NCI-H1105 treated with DMSO at 0.1 percent for 48 hours (cell line): ENCODE measurements at places on chromosomes 13 and 19.

- DNase-seq = no peak
These were observed 85.0 kb upstream of the UBL3 start for GRCh38 chr13:29935309-29935981.

GRCh38 chr19:11345122-11345803 is 805 bp downstream of the TMEM205 start:
- no peak for DNase-seq

DNA sequence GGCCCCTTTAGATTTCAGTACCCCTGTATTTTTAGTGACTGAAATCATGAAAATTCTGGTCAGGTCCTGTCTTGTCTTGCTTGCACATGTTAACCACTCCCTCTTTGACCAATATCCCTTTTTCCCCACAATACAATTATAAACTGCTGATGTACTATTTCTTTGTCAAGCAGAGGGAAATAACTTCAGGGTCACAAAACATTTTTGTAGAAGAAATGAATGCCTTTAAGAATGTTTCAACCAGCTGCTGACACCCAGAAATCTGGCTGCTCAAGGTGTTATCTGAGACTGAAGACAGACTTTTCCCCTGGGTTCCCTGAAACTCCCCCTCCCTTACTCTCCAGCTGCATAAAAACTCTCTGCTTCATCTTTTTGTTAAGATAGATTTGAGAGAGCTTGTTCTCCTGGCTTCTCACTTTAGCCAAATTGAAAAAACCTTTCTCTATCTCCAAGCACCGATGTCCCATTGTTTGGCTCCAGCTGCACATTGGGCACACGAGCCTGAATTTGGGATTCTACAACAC is 18.4 kb upstream of the ACOD1 start:
- no peak for DNase-seq

DNA sequence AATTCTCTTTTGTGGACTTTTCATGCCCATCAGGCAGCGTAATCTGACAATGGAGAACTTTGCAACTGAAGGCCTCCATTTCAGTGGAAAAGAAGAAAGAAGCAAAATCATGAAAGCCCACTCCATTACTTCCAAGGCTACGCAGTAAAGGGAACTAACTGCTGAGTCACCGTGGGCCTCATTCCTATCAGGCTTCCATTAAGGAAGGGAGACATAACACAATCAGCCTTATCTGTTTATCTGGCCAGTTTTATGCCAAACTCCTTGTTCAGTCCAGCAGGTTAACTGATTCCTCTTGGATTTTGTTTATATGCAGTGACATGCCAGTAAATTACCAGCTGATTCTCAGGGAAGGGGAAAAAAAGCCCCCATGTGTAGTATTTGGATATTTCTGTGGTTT is 56.8 kb upstream of the KATNAL1 start:
- no peak for DNase-seq

DNA sequence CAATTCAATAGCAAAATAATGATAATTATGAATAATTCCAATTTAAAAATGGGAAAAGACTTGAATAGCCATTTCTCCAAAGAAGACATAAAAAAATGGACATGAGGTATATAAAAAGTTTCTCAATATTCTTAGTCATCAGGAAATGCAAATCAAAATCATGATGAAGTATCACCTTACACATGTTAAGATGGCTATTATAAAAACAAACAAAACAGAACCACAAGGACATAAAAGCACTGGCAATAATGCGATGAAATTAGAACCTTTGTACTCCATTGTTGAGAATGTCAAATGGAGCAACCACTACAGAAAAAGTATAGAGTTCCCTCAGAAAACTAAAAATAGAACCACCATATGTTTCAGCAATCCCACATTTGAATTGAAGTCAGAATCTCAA is 1186.1 kb downstream of the SLITRK5 start:
- peak; percentile 52 for DNase-seq

DNA sequence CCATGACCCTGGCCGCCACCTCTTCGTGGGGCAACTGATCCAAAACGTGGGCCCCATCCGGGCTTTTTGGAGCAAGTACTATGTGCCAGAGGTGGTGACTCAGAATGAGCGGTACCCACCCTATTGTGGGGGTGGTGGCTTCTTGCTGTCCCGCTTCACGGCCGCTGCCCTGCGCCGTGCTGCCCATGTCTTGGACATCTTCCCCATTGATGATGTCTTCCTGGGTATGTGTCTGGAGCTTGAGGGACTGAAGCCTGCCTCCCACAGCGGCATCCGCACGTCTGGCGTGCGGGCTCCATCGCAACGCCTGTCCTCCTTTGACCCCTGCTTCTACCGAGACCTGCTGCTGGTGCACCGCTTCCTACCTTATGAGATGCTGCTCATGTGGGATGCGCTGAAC is 9.6 kb downstream of the INSL3 start:
- DNase-seq = no peak

- DNase-seq = no peak
These were observed 3.3 kb upstream of the CLPP start for GRCh38 chr19:6358003-6358402.

DNA sequence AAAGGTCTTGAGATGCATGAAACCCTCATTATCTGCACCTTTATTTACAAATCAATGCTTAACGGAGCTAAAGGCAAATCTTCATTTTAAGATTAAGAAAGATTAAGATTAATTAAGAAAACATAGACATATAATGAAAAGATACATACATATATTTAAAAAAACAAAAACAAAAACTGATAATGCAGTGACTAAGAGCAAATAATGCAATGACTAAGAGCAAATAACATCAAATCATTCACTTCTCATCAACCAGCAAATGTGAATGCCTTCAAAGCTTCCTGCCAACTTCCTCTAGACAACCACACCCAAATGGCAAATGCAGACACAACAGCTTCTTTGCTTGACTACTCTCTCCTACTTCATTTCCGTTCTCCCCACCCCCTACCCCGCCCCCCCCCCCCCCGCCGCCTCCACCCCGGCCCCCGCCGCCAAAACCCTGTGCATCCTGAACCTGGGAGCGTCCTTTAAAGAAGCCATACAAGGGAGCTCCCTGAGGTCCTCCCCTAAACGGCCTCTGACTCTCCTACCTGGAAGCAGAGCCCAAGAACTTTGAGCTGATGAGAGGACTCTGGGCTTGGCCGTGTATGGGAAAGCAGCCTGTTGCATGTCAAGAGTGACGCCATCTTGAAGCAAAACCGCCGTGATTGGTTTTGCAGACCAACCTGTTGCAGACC is 24.5 kb downstream of the TEX101 start:
- no peak for DNase-seq

DNA sequence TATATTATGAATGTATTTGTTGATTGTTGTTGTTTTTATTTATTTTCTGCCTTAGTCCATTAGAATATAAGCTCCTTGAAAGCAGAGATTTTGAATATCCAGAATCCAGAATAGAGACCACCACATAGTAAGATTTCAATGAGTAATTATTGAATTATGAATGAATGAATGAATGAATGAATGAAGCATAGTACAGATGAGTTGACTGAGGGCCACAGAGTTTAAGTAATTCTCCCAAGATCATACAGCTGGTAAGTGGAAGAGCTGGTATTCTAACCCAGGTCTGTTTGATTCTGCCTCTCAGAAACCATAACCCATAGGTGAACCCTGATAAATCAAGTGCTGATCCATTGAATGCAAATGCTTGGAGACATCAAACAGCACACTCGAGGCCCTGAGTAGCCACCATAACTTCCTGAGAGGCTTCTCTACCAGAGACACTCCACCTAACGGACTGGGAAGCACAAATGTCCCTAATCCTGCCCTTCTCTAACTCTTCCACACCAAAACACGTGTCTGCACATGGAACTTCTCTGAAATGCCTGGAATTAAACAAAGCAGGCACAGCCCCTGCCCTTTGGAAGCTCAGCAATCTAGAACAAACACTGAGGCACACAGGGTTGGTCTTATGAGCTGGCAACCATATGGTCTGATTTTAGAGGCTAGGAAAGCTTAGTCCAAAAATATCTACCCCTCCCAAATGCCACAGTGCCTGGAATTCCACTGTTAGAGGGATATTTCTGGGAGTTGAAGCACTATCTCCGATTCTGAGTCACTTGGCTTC is 190.1 kb downstream of the FOXO1 start:
- no peak for DNase-seq
